ENCODE measurements at places on chromosomes 1 and 21.

DNA sequence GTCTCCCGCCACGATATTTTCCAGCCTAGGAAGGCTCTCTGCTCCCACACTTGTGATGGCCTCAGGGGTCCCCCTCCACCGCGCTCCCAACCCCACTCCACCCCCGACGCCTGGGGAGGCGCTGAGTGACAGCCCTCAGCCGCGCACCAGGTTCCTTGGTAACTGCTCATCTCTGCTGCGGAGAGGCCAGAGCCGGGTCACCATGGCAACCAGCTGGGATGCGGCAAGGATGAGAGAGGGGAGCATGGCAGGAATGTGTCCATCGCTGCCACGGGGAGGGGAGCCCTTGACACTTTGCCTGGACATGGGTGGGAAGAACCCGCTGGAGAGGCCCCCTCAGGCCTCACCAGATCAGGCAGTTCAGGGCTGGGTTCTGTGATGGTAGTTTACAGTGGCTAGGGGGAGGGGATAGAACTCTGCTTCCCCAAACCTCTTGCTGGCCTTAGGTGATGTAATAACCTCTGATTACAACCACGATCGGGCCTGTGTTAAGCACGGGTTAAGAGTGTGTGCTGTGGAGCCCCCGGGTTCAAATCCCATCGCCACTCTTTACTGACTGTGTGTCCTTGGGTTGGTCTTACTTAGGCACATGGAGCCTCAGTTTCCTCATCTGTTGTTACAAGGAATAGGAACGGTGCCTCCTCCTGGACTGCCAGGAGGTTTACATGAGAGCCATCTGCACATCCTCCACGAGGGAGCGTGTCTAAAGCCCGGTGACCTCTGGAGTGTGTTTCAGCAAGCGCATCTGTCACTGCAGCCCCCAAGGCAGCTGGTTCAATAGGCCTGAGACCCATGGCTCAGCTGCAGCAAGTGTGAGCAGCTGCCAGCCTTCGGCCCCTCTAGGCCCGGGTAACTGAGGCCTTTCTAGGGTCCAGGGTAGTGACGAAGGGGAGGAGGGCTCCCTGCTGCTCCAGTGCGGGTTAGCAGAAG, 6.3 kb downstream of the KIF17 start:
- H3K36me3 ChIP-seq = no peaks in the 10 kb centered on the region
- peaks cover 8% of the 10 kb centered on the region for H3K27me3 ChIP-seq
- no peaks in the 10 kb centered on the region for H3K4me1 ChIP-seq
- H3K4me3 ChIP-seq = no peak overlapping the region
- no peak overlapping the region for H3K27ac ChIP-seq

GRCh38 chr1:46431695-46432094, 37.6 kb downstream of the FAAH start:
- H3K4me1 ChIP-seq = no peaks in the 10 kb centered on the region
- no peak overlapping the region for H3K27ac ChIP-seq
- H3K27me3 ChIP-seq = peaks cover 27% of the 10 kb centered on the region
- H3K4me3 ChIP-seq = no peak overlapping the region
- DNase-seq = no peak

DNA sequence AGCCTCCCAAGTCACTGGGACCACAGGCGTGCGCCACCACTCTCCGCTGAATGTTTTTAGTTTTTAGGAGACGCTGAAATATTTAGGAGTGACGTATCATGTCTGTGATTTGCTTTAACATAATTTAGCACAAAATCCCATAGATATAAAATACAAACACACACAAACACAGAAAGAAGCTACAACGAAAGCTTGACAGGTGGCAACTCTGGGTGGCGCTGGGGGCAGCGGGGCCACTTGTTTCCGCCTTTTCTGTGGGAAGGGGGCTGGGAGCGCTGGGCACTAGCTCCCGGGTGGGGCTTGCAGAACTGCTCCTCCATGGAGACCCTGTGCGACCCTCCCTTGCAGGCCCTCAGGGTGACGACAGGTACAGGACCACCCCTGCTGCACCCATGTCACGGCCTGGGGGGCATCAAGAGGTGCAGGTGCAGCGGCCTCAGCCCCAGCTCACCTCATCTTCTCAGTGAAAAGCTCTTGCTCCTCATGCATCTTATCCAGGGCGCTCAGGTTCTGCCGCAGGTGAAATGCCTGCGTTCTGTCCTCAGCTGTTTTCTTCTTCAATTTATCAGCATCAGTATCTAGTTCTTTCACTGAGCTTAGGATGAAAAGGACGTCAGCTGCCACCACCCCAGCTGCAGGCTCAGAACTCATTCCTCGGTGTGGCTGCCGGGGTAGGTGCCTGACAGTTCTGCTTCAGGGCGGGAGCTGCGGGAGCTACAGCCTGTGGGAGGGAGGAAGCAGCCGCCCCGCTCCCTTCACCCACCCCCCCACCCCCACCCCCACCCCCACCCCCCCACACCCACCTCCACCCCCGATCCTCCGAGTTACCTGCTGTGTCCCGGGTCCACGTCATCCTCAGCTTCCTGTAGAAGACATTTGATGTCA, 15.3 kb downstream of the CFAP74 start:
- no peak for DNase-seq
- no peak overlapping the region for H3K4me3 ChIP-seq
- H3K27me3 ChIP-seq = peaks cover 19% of the 10 kb centered on the region
- H3K4me1 ChIP-seq = peaks cover 9% of the 10 kb centered on the region

GRCh38 chr1:248788327-248788726, 32.8 kb upstream of the LYPD8 start:
- no peak for DNase-seq
- no peak overlapping the region for H3K27ac ChIP-seq
- no peak overlapping the region for H3K4me3 ChIP-seq
- H3K4me1 ChIP-seq = peaks cover 5% of the 10 kb centered on the region
- peaks cover 6% of the 10 kb centered on the region for H3K36me3 ChIP-seq

DNA sequence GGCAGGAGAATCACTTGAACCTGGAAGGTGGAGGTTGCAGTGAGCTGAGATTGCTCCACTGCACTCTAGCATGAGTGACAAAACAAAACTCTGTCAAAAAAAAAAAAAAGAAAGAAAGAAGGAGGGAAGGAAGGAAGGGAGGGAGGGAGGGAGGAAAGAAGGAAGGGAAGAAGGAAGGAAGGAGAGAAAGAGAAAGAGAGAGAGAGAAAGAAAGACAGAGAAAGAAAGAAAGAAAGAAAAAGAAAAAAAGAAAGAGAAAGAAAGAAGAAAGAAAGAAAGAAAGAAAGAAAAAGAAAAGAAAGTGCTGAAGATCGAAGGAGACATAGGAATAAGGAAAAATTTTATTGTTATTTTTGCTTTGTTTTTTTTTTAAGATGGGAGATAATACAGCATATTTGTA, 166.7 kb downstream of the SLC44A5 start:
- no peaks in the 10 kb centered on the region for H3K27me3 ChIP-seq
- H3K27ac ChIP-seq = no peak overlapping the region
- H3K36me3 ChIP-seq = no peaks in the 10 kb centered on the region
- DNase-seq = no peak
- H3K4me3 ChIP-seq = no peak overlapping the region
- no peaks in the 10 kb centered on the region for H3K4me1 ChIP-seq

DNA sequence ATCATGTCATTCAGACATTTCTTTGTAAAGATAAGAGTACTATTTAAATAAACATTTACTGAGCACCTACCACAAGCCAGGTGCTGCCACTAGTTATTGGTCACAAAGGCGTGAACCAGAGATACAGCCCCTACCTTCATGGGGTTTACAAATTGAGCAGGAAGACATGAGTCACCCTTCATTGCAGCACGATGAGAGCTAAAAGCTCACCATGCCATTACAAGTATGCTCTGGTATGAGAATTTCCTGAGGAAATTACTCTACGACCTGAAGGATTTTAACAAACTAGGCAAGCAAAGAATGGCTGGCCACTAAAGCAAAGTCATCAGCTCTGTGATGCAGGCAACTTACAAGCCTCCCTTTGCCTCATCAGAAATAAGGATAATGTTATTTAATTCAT, 346.8 kb downstream of the BRINP2 start:
- peak; percentile 56 for DNase-seq
- no peaks in the 10 kb centered on the region for H3K4me1 ChIP-seq
- no peak overlapping the region for H3K4me3 ChIP-seq
- H3K36me3 ChIP-seq = no peaks in the 10 kb centered on the region
- H3K27ac ChIP-seq = no peak overlapping the region
- no peaks in the 10 kb centered on the region for H3K27me3 ChIP-seq

DNA sequence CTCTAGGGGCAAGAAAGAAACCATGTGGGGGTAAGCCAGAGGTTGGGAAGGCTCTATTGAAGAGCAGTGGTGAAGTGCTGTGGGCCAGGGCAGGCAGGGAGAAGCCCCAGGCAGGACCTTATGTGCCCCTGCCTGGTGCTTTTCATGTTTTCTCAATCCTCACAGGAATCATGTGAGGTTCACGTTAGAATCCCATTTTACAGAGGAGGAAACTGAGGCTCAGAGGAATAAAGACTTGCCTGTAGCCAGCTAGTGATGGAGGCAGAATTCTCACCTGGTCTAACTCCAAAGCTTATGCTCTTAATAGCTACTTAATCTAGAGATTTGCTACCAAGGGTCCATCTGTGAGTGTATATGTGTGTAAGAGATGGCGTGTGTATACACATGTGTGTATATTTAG, 4.2 kb downstream of the TTC22 start:
- no peak for DNase-seq
- no peak overlapping the region for H3K27ac ChIP-seq
- peaks cover 39% of the 10 kb centered on the region for H3K4me1 ChIP-seq

DNA sequence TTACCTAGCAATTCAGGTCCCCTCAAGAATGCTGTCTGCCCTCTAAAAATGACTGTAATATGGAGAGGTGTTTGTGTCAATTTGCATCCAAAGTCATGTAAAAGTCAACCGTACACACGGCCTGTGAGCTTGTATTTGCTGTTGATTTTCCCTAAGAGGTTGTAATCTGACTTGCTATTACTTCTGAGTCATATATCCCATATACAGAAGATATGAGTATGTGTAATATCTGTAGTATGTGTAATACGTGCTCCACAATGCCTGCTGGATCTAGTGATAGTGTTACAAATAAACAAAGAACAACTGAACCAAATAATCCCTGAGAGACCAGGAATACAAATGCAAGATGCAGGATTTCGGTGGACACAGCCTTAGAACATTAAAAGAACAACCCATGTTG, 1.4 kb upstream of the KCNJ6 start:
- no peaks in the 10 kb centered on the region for H3K36me3 ChIP-seq
- peaks cover 11% of the 10 kb centered on the region for H3K4me1 ChIP-seq
- H3K27ac ChIP-seq = no peak overlapping the region
- peak; percentile 14 for DNase-seq
- no peak overlapping the region for H3K4me3 ChIP-seq

GRCh38 chr1:61301824-61302657, 219.7 kb downstream of the NFIA start:
- H3K36me3 ChIP-seq = no peaks in the 10 kb centered on the region
- DNase-seq = peak; percentile 59
- no peaks in the 10 kb centered on the region for H3K27me3 ChIP-seq
- H3K4me1 ChIP-seq = peaks cover 19% of the 10 kb centered on the region
- peak overlapping the region; percentile 82 for H3K27ac ChIP-seq

- no peaks in the 10 kb centered on the region for H3K36me3 ChIP-seq
- no peak overlapping the region for H3K4me3 ChIP-seq
- no peaks in the 10 kb centered on the region for H3K27me3 ChIP-seq
- DNase-seq = peak; percentile 41
- no peaks in the 10 kb centered on the region for H3K4me1 ChIP-seq
Observed at GRCh38 chr1:199545780-199546179, 481.7 kb upstream of the NR5A2 start.

GRCh38 chr1:187415065-187415464, 586.3 kb downstream of the PLA2G4A start:
- H3K4me3 ChIP-seq = no peak overlapping the region
- no peaks in the 10 kb centered on the region for H3K36me3 ChIP-seq
- no peak overlapping the region for H3K27ac ChIP-seq
- no peak for DNase-seq

- H3K36me3 ChIP-seq = no peaks in the 10 kb centered on the region
- no peaks in the 10 kb centered on the region for H3K4me1 ChIP-seq
- H3K27me3 ChIP-seq = peaks cover 92% of the 10 kb centered on the region
- no peak overlapping the region for H3K4me3 ChIP-seq
- DNase-seq = no peak
Observed at GRCh38 chr21:33115631-33116510, 45.9 kb downstream of the OLIG1 start.

GRCh38 chr1:246875041-246876026, 56.4 kb downstream of the AHCTF1 start:
- peak overlapping the region; percentile 57 for H3K27ac ChIP-seq
- H3K4me3 ChIP-seq = no peak overlapping the region
- DNase-seq = peak; percentile 57
- no peaks in the 10 kb centered on the region for H3K27me3 ChIP-seq
- peaks cover 20% of the 10 kb centered on the region for H3K4me1 ChIP-seq
- H3K36me3 ChIP-seq = peaks cover 91% of the 10 kb centered on the region

DNA sequence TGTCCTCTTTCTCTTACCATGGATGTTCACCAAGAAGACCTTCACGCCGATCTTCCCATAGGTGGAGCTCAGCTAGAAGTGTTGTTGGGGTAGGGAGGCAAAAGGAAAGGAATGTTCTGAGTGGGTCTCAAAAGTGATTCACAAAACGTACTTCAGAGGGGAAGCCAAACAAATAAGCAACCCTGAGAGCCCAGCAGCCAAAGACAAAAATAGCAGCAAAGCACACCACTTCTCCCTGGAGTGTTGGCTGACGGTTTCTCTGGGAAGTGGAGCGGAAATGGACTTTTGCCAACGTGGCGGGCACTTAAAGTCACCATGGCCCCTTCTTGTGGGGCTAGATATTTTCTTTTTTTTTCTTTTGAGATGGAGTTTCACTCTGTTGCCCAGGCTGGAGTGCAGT, 23.1 kb downstream of the SLC26A9 start:
- no peak overlapping the region for H3K27ac ChIP-seq
- peaks cover 6% of the 10 kb centered on the region for H3K36me3 ChIP-seq
- no peak overlapping the region for H3K4me3 ChIP-seq
- peaks cover 7% of the 10 kb centered on the region for H3K4me1 ChIP-seq

DNA sequence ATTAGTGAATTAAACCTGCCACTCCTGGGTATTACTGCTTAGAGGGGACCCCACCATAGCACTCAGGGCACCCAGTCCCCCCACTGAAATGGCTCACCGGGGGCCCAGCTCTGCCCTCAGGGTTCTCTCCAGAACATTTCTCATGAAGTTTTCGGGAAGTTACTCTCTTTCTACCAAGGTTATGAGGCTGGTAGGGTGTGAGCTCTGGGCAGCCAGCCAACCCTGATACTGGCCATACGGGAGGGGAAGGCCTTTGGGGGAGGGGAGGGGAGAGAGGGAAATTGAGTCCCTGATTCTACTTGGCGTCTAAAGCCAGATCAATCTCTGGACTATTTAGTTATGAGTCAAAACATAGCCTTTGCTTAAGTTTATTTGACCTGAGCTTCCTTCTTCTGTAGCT, 12.9 kb upstream of the PDE9A start:
- peaks cover 21% of the 10 kb centered on the region for H3K4me1 ChIP-seq
- DNase-seq = peak; percentile 71
- H3K27me3 ChIP-seq = peaks cover 17% of the 10 kb centered on the region
